ENCODE measurements at places on chromosomes 1 and 21.

- DNase-seq: no peak
Measured at GRCh38 chr1:206735553-206736031, 35.0 kb upstream of the IL19 start.

- no peak for DNase-seq
Measured at GRCh38 chr1:156676820-156677615, at the start of gene NES. NES (minus strand) TSS chr1:156677407; CDS start chr1:156677264, 143 bp downstream.

- DNase-seq: peak; percentile 25
Measured at GRCh38 chr1:234722904-234723720, 113.1 kb upstream of the IRF2BP2 start.

GRCh38 chr1:204128964-204129896, 22.6 kb downstream of the ETNK2 start:
- peak; percentile 34 for DNase-seq

- no peak for DNase-seq
Measured at GRCh38 chr21:27550287-27550686, 583.4 kb upstream of the ADAMTS5 start.

DNA sequence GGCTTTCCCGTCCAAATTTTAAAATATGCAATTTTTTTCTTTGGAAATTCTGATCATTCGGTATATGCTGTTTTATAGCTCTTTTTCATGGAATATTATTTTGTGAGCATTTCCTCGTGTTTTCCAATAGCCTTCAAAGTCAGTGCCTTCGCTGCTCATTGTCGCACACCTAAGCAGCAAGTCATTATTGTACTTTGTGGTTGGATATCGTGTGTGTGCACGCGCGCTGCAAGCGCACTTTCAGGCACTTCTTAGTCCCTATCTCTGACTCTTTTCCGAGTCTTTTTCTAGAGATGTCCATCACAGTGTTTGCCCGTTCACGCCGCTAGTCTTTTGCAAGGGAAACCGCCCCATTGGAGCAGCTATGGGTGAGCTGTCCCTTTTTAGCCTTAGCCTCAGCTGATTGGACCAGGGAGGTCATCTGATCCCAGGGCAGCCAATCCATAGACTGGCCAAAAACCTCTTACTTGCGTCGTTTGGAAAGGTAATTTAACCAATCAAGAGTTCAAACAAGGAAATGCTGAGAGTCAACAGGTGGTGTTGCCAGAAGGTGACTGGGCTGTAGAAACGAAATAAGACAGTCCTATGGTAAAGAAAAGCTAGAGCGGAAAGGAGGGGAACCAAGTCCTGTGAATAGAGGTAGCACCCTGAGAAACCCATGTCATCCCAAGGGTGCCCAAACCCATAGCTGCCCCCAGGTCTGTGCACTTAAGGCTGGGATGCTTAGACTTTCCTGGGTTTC, 710 bp upstream of the HYI start:
- DNase-seq: peak; percentile 54

DNA sequence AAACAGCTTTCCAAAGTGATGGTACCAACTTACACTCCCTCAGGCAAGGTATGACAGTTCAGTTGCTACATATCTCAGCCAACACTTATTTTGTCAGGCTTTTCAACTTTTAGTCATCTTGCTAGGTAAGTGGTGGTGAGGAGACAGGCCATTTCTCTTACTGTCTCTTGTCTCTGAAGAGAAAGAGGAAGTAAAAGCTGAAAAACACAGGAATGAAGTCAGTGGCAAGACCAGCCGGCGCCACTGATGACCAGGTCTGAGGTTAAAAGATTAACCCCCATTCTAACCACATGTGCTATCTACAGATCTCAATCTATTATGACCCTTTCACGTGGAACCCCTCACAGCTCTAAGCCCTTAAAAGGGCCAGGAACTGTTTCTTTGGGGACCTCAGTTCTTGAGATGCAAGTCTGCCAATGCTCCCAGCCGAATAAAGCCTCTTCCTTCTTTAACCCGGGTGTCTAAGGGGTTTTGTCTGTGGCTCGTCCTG, 4.2 kb downstream of the ADCY10 start:
- no peak for DNase-seq

GRCh38 chr1:245587435-245588115, 432.8 kb downstream of the KIF26B start:
- DNase-seq: no peak

- DNase-seq: no peak
Measured at GRCh38 chr21:25360593-25360992, 246.7 kb downstream of the MRPL39 start.

DNA sequence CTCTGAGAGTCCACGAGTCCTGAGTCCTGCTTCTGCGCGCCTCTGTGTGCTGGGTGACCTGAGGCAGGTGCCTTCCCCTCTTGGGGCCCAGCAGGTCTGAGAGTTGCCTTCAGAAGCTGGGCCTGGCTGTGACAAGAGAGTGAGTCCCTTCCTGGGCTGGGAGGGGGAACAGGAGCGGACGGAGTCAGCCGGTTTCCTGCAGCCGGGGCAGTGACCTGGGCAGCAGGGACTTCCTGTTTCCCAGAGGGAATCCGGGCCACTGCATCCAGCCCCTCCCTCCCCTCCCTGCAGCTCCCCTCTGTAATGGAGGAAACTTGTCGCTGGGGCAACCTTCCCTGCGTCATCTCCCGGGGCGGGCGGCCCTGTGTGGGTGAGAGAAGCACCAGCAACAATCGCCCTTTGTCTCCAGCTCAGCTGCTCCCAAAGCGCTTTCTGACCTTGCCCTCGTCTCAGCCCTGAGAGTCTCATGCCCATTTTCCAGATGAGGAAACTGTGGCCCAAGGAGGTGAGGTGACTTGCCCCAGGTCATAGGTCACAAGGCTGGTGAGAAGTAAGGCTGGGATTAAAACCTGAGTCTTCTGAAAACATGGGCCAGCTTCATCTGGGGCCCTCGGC, 61.1 kb downstream of the SDC3 start:
- no peak for DNase-seq

- no peak for DNase-seq
Measured at GRCh38 chr1:234961456-234962339, 166.9 kb downstream of the TOMM20 start.

- no peak for DNase-seq
Measured at GRCh38 chr1:41863718-41864117, 55.0 kb downstream of the HIVEP3 start.

DNA sequence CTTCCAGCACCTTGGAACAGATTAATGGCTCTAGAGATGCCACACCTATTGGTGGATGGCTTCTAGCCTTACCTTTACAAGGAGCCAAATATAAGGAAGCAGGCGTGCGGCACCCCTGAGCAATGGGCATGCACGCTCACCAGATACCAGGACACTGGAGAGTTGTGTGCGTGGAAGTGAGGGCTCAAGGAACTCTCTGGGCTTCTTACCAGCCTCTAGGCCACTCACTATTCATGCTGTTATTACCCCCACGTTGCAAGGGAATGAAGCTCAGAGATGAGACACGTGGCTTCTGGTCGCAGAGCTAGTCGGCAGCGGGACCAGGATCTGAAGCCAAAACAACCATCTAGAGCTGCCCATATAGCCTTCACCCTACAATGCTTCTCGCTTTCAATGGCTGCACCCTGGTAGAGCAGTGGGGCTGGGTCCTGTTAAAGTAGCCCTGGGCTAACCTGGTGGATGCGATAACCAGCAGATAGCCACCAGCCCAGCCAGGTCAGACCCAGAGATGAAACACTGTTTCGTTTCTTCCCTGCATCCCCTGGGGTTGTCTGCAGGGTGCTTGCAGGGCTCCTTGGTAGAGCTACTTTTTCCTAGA, 396.4 kb upstream of the VAMP3 start:
- no peak for DNase-seq

GRCh38 chr1:33047839-33048305, 11.2 kb upstream of the AK2 start:
- no peak for DNase-seq

- no peak for DNase-seq
Measured at GRCh38 chr1:185565302-185565701, 168.9 kb upstream of the HMCN1 start.

GRCh38 chr21:45835301-45836267, 146.0 kb upstream of the COL6A1 start:
- no peak for DNase-seq

- no peak for DNase-seq
Measured at GRCh38 chr1:72230746-72231145, 51.6 kb downstream of the NEGR1 start.

DNA sequence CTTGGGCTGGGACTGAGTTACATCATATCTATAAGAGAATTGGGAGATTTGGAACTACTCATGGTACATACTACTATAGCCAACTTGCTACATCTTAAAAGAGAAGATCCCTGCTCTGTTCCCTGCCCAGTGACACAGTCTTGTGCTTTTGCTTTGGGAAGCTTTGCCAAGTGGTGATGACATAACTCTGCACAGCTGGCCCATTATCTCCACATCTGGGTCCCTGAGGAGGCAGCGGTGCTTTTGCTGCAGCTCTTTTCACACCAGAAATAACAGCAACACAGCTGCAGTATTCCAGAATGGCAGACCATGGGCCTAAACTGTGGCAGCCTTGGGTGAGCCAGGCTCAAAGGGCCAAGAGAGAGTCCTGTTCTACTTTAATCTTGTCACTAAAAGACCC, 296.0 kb downstream of the HHAT start:
- no peak for DNase-seq

GRCh38 chr1:97350662-97351061, 570.2 kb downstream of the DPYD start:
- DNase-seq: no peak

- DNase-seq: no peak
Measured at GRCh38 chr1:10031461-10031860, 1.3 kb upstream of the UBE4B start.

DNA sequence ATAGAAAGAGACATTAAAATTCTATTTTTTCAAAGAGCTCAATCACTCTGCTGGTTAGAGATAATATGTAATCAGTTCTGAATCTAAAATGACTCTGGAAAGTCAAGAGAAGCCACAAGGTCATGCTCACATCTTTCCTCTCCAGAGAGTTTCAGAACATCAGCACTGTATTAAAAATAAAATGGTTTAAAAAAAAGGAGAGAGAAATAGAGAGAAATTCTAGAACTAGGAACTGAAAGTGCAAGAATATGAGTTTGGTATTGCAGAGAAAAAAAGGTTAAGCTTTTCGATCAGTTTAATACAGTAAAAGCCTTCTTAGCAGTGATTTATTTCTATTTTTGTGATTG, 44.0 kb upstream of the DIPK1A start:
- no peak for DNase-seq

GRCh38 chr21:33309778-33310177, 15.0 kb upstream of the IFNAR1 start:
- no peak for DNase-seq

DNA sequence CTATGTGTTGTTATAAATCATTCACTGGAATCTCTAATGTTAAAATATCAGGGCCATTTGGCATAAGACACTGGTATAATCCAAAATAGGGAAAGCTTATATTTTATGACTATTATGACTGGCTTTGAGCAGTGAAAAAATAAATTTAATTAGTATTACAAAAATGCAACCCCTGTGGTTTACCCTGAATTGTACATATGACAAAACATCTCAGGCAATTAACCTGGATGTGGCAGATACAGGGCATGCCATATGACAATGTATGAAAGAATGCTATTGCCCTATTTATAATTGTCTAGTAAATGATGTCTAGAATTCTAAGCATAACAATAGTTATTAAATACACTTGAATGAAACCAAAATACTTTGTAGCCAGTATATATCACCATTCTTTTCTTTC, 532.5 kb upstream of the ADGRL4 start:
- DNase-seq: no peak

DNA sequence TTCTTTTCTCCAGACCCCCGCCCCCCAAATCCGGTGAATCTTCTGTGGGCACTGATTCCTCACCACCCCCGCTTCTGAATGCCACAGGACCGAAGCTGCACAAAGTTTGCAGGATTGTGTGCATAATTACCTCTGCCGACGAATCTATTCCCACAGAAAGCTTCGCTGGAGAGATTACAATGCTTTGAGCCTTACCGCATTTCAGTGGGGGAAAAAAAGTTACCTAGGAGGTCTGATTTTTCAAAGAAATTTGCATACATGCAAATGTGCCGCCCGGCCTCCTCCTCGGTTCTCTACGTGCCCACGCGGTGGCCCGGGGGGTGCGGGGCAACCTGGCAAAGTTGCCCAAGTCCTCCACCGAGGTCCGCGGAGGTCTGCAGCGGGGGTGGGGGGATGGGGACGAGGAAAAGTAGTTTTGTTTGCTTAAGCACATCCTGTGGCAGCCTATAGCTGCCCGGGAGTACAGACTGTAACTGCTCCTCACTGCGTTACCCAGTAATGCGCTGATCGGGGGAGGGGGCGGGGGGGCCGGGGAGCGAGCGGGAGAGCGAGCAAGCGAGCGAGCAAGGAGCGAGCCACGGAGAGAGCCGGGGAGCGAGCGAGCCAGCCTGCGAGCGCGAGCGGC, 563 bp upstream of the NFIA start:
- peak; percentile 44 for DNase-seq

DNA sequence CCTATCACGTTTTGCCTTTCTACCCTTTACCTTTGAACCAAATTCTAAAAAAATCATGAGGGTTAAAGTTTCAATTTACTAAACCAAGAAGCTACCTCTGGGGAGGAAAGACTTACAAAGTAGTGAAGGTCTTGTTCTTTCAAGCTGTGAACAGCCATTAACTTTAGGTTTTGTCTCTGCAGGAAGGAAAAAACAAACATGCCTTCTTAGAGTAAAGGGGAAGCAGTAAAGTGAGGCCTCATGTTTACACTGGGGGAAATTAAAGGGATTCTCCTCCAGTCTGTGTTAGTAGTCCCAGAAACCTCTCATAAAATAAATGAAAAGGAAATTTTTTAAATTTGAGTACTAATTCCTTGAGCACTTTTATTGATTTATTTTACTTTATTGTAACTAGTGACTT, 780.2 kb upstream of the ADGRL2 start:
- no peak for DNase-seq

- no peak for DNase-seq
Measured at GRCh38 chr1:41236781-41237180, 5.3 kb downstream of the SCMH1 start.

DNA sequence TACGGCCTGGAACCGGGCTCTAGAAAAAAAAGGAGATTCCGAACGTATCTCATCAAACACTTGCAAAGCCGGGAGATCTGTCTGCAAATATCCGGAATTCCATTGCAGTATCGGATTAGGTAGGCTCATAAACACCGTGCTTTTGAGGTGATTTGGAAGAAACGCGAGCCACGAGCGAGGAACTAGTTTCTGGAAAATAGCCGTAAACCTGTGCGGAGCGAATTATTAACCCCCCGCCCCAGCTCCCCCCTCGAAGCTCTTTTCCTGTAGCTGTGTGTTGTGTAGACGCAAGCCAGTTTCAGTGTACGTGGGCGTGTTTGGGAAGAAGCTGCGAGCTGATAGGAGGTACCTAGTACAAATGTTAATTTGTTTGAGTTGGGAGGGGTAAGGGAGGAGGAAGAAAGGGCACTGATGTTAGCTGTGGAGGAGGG, 1.1 kb downstream of the RALGPS2 start:
- peak; percentile 45 for DNase-seq

- DNase-seq: no peak
Measured at GRCh38 chr1:114010433-114011184, 31.3 kb downstream of the OLFML3 start.

GRCh38 chr1:33007190-33008050, 29.3 kb downstream of the AK2 start:
- peak; percentile 34 for DNase-seq
